Regular cardiac myocyte (primary cell): ENCODE measurements at places on chromosomes 3 and 15. TPM values are rescaled to one million over a fixed set of nuclear protein-coding genes. Genes with fewer than 3 reads are reported as not detected.

Gene SPTBN5
- total RNA-seq, result 0.28 and 0.38 TPM in 2 replicates

Gene SERPINI2
- total RNA-seq, result not detected in 2 replicates

Gene ZCWPW2
- total RNA-seq, result 0.38 and 1.4 TPM in 2 replicates

Gene IL20RB
- total RNA-seq, result 0.38 and 1.1 TPM in 2 replicates

Gene RSL24D1
- total RNA-seq, result 64.4 and 94.7 TPM in 2 replicates

Gene OIP5
- total RNA-seq, result 2.3 and 14.6 TPM in 2 replicates

Gene DUOXA1
- total RNA-seq, result 0.56 TPM in 1 of 2 replicates, not detected in the other

Gene TMEM158
- 27.2 and 40.3 TPM in 2 replicates for total RNA-seq

Gene INTS14
- 27.1 and 38.7 TPM in 2 replicates for total RNA-seq

Gene TMEM40
- not detected in 2 replicates for total RNA-seq

Gene SLC2A2
- total RNA-seq, result not detected in 2 replicates

Gene C2CD4A
- 0.28 TPM in 1 of 2 replicates, not detected in the other for total RNA-seq

Gene CCDC54
- not detected in 2 replicates for total RNA-seq

Gene XPC
- total RNA-seq, result 45.4 and 53.8 TPM in 2 replicates

Gene NPAP1
- under 0.01 TPM in 1 of 2 replicates, not detected in the other for total RNA-seq

Gene TRIM42
- not detected in 2 replicates for total RNA-seq

Gene BFSP2
- total RNA-seq, result not detected in 2 replicates

Gene PLSCR5
- not detected in 2 replicates for total RNA-seq

Gene GP9
- not detected in 2 replicates for total RNA-seq

Gene SLC7A14
- total RNA-seq, result 1.2 and 10.7 TPM in 2 replicates

Gene DNAH1
- 0.96 and 2.0 TPM in 2 replicates for total RNA-seq

Gene EOMES
- not detected in 2 replicates for total RNA-seq

Gene NOX5
- under 0.01 and 0.28 TPM in 2 replicates for total RNA-seq
